Left lung (tissue), 14 donors: ENCODE measurements at places on chromosomes 4 and X. TPM values are rescaled to one million over a fixed set of nuclear protein-coding genes. Genes with fewer than 3 reads are reported as not detected.

HSFX4 gene
- polyA plus RNA-seq, result 0.30 TPM

PLS3 gene
- polyA plus RNA-seq, result 313 TPM

RTL3 gene
- polyA plus RNA-seq, result not detected

RASL11B gene
- 16.3 TPM for polyA plus RNA-seq

ZXDB gene
- polyA plus RNA-seq, result 9.0 TPM

LRCH2 gene
- 14.0 TPM for polyA plus RNA-seq

PLP2 gene
- 44.7 TPM for polyA plus RNA-seq

NRK gene
- polyA plus RNA-seq, result 4.6 TPM

MCF2 gene
- 0.05 TPM for polyA plus RNA-seq

TEC gene
- 6.8 TPM for polyA plus RNA-seq

SPANXC gene
- polyA plus RNA-seq, result not detected

NLGN3 gene
- polyA plus RNA-seq, result 6.4 TPM

CSAG2 gene
- polyA plus RNA-seq, result not detected

NHSL2 gene
- polyA plus RNA-seq, result 10.8 TPM

TMPRSS11B gene
- polyA plus RNA-seq, result 0.06 TPM

ADH1B gene
- 1,011 TPM for polyA plus RNA-seq

EDNRA gene
- 94.1 TPM for polyA plus RNA-seq

GAGE12J gene
- not detected for polyA plus RNA-seq

ERAS gene
- polyA plus RNA-seq, result 0.14 TPM

COX7B2 gene
- polyA plus RNA-seq, result not detected

RBM47 gene
- polyA plus RNA-seq, result 26.1 TPM

FIP1L1 gene
- polyA plus RNA-seq, result 86.6 TPM

AREG gene
- 2.0 TPM for polyA plus RNA-seq

SYN1 gene
- polyA plus RNA-seq, result 4.7 TPM

RHOXF1 gene
- 0.67 TPM for polyA plus RNA-seq

IGBP1 gene
- polyA plus RNA-seq, result 106 TPM

GRPR gene
- polyA plus RNA-seq, result 0.43 TPM

MAGEA9B gene
- polyA plus RNA-seq, result not detected

DUSP21 gene
- not detected for polyA plus RNA-seq

USP17L15 gene
- polyA plus RNA-seq, result not detected

ACSL1 gene
- 20.4 TPM for polyA plus RNA-seq

CXCL8 gene
- 2.5 TPM for polyA plus RNA-seq

MAGEB6 gene
- polyA plus RNA-seq, result not detected

STAP1 gene
- 0.18 TPM for polyA plus RNA-seq

FATE1 gene
- 0.42 TPM for polyA plus RNA-seq

JAKMIP1 gene
- 0.14 TPM for polyA plus RNA-seq

FHIP1A gene
- polyA plus RNA-seq, result 5.3 TPM

AFAP1 gene
- polyA plus RNA-seq, result 29.4 TPM

RHOXF2 gene
- polyA plus RNA-seq, result not detected

CNOT6L gene
- polyA plus RNA-seq, result 32.8 TPM

CABS1 gene
- polyA plus RNA-seq, result not detected

UGT2A1 gene
- 0.13 TPM for polyA plus RNA-seq

ALAS2 gene
- polyA plus RNA-seq, result 30.3 TPM

ALB gene
- 7.9 TPM for polyA plus RNA-seq

FRAS1 gene
- 36.5 TPM for polyA plus RNA-seq

SLC49A3 gene
- polyA plus RNA-seq, result 7.8 TPM

SPANXB1 gene
- polyA plus RNA-seq, result not detected

DCAF4L1 gene
- 0.17 TPM for polyA plus RNA-seq

UGT2B10 gene
- polyA plus RNA-seq, result 0.23 TPM

TRPC3 gene
- 8.1 TPM for polyA plus RNA-seq
